ENCODE measurements at places on chromosomes 11 and 22.

DNA sequence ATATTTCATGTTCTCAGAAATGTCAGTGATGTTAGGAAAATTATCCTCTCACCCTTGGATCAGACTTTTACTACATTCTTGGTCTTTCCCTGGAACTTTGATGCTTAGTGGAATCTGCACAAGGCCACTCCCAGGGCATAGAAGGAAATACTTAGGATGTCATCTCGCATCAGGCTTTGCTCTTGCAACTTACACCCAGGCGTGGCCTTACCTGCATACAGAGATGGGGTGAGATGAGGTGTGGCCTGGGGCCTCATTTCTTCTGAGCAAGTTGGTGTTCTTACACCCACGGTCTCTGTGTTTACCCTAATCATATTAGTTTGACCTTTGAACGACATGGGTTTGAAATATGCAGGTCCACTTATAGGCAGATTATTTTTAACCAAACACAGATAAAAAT lies 19.0 kb upstream of the OR52K2 start:
- no peak for DNase-seq

- no peak for DNase-seq
These were observed 80.1 kb downstream of the ADAMTS15 start for GRCh38 chr11:130528298-130529261.

DNA sequence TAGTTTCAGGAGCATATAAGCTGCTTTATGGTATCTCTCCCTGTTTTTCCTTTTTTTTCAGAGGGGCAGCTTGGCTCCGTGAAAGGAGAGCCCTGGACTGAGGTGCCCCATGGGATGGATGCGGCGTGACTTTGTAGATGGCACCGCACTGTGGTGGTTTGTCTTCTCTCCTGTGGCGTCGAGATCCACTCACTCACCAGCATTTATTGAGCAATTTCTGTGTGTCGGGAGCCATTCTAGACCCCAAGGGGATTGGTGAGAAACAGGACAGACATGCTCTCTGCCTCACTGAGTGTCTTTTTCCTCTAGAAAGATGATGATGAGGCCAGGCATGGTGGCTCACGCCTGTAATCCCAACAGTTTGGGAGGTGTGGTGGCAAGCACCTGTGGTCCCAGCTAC lies 55.9 kb upstream of the PHF21B start:
- no peak for DNase-seq

DNA sequence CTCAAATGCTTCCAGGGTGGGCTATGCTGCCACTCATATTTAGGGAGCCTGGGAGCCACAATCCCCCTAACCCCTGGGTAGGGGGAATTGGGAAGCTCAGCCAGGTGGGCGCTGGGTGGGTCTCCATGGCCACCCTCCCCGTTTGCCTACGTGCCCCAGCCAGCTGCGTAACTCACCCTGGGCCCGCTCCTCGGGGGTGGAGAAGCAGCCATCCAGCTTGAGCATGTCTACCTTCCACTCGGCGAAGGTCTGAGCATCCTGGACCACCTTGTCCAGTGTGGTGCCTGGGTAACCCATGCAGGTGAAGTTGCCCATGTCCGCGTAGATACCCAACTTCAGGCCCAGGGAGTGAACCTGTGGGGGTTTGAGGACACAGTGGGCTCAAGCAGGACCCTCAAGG lies 3.7 kb downstream of the NAGA start:
- DNase-seq = no peak

- DNase-seq = no peak
These were observed 1371.2 kb downstream of the BRD1 start for GRCh38 chr22:48456449-48456848.

DNA sequence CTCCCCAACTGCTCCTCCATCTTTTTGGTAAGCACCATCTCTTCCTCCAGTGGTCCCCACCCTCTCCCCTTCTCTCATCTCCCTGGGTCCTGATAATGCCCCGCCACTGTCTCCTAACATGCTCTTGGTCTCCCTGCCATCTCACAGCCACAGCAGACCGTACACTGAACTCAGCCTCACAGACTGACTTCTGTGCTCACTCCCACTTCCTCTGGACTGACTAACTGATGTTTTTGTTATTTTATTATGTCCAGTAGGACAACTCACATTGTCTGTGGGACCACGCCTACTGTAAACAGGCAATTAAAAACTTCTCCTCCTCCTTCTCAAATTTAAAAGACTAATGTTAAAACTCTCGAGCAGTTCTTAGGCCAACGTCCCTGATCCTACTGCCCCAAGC lies 2.6 kb upstream of the GNAZ start:
- DNase-seq = no peak

DNA sequence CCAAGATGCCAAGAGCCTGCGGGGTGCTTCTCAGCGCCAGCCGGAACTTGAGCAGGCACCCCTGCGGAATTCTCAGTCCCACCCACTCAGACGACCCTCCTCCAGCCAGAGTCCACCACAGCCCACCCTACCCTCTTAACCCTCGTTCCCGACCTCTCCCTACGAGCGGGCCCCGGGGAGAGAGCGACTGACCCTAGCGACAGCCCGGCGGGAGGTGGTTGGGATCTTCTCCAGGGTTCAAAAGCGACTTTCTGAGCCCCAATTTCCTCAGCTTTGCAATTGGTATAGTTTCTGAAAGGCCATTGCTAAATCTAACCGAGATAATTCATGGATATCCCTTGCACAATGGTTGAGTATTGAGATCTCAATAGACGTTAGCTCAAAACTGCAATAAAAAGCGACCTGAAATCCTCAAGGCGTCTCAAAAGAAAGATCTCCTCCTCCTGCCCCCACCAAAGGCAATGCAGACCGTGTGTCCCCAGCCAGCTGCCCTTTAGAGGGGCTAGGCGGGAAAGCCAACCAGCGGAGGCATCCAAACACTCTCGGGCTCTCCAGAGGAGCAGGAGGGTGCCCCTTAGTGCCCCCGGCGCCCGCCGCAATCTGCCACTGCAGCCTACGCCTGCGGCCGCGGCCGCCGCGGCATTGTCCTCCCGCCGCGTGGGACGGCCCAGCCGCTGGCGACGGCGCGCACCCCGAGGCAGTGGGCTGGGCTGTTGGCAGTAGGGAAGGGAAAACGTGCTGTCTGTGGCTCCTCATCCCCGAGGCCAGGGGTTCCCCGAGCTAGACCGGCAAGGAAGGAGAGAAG lies 1.5 kb upstream of the SLC6A5 start:
- no peak for DNase-seq

DNA sequence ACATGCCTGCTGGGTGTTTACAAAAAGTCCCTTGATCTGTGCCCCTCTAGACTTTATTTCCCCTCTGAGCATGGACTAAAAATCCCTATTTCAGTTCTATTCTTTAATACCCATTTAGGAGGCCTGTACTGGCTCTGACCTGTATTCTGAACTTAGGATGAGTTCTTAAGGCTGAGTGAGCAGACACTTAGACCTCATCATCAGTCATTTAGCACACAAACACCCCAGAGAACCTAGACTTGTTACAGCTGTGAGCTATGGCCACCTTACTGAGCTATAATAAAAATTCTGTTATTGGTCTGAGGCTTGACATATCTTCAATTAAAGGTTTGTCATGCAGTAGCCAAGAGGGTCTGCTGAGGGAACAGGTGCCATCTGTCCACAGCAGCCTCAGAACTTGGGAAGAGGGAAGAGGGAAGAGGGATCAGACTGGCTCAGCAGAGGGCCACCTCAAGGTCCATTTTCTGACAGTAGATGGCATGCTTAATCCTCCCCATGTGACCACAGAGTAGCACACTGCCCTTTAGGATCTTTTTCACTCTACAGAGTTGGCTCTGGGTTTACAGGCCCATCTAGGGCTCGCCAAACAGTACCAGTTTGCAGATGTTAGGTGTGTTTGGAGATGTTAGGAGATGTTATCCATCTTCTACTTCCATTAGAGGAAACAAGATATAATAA lies 30.2 kb upstream of the RRM1 start:
- DNase-seq = no peak

DNA sequence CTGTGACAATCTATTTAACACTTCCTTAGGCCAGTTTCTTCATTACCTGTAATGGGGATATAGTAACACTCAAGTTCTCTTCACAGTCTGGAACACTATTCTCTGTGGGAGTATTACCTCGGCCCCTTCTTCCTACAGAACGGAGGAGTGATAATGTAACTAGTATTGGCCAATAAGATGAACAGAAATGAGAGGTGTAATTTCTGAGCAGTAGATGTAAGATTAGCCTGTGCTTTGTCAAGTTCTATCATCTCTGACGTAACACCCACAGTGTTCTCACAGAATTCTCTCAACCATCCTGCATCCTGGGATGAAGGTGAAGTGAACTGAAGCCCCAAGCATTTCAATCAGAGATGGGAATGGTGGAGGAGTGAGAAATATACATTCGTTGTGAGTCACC lies 65.2 kb upstream of the TOP3B start:
- no peak for DNase-seq

GRCh38 chr22:23534851-23535717 lies 45.0 kb downstream of the IGLL1 start:
- DNase-seq = no peak

DNA sequence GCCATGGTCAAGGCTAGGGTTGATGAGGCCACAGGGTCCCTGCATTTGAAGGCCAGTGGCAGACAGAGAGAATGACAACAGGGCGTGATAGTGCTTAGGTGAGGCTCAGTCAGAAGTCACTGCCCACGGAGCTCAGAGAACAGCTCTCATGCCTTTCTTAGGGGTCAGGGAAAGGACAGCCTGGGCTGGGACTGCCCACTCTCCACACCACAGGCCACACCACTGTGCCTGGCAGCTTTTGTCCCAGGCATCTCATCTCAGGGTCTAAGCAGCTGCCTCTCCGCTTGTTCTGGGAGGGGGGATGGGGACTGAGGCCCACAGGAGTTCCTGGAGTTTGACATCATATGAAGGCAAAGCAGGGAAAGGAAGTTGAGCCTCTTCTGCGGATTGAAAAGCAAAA lies 150.2 kb upstream of the B3GAT1 start:
- no peak for DNase-seq

- DNase-seq = no peak
These were observed 5.1 kb downstream of the SHISAL1 start for GRCh38 chr22:44307509-44308169.

GRCh38 chr11:111819161-111819828 lies 52.1 kb downstream of the ALG9 start:
- no peak for DNase-seq

- no peak for DNase-seq
These were observed 61.7 kb downstream of the DDI1 start for GRCh38 chr11:104098132-104098531.

GRCh38 chr11:69401715-69402114 lies 79.7 kb upstream of the LINC01488 start:
- no peak for DNase-seq

DNA sequence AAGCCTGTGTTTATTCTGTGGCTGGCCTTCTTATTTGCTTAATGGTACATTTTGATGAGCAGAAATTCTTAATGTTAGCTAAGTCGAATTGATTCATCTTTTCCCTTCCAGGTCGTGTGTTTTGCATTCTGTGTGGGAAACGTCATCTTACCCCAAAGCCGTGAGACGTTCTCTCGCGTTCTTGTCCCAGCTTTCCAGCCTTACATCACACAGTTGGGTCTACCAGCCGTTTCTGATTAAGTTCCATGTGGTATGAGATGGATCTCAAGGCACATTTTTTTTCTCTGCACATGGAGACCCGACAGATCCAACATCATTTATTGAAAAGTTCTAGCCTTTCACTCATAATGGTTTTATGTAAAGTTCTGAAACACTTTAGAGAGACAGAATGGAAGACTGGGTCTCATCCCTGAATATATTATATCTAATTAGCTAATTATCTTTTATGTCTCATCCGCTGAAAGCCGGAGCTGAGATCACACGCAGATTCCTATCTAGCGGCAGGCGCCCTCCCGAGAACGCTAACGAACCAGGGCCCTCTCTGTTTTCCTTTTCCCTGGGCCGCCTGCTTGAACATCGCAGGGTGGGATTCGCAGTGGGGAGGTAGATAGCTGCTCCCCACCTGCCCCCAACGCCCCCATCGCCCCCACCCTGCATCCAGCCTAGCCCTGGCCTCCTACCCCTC lies 1162.2 kb downstream of the BRD1 start:
- DNase-seq = no peak

- DNase-seq = no peak
These were observed 202.1 kb downstream of the ADAMTS15 start for GRCh38 chr11:130650456-130651030.

GRCh38 chr11:131488238-131488637 lies 117.8 kb downstream of the NTM start:
- DNase-seq = no peak

DNA sequence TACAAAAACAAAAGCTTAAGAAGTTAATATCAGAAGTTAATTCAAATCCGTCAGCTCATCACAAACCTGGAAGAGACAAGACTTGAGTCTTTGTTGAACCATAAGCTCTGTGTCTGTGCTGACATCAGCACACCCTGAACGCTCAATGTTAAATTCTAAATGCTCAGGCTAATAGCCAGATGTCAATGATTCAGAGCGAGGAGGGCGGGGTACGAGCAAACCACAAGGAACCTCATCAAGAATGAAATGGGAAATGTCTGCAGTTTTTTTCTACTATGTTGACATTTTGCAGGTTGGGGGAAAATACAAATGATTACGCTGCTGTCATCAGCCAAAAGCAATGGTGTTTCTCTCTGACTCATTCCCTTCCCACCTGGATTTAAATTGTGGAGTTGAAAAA lies 1057.2 kb downstream of the NTM start:
- DNase-seq = no peak

DNA sequence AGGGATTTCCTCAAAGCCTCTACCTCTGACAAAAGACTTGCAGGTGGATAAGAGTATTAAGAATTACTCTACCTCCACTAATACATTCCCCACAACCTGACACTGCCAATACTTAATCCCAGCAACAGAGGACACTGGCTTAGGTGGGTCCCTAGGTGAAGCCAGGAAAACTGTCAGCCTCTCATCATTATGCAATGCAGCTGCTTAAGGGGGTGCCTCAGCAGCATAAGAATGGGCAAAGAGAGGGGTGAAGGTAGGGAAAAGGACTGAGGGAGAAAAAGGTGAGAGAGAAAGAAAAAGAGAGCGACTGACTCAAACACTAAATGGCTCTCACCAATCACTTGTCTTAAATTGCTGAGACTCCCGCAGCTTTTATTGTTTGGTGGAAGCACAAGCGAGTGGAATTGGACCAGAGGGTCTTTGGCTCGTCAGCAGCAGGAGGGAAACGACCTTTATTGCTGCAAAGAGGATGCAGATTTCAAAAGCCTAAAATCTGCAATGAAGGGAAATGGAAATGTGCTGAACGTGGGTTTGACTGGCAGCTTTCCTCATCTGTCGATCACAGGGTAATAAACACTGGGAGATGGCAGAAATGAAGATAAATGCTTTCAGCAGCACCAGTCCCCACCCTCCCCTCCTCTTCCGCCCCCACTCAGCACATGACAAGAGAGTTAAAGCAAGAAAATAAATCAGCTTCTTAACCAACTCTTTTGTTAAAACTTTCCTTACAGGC lies 64.9 kb upstream of the CHRM4 start:
- no peak for DNase-seq

- DNase-seq = peak; percentile 61
These were observed at the start of gene NPAS4 for GRCh38 chr11:66420671-66421476. TSS of gene NPAS4 (plus strand) at chr11:66421035. CDS start at chr11:66421180, 145 bp downstream.

DNA sequence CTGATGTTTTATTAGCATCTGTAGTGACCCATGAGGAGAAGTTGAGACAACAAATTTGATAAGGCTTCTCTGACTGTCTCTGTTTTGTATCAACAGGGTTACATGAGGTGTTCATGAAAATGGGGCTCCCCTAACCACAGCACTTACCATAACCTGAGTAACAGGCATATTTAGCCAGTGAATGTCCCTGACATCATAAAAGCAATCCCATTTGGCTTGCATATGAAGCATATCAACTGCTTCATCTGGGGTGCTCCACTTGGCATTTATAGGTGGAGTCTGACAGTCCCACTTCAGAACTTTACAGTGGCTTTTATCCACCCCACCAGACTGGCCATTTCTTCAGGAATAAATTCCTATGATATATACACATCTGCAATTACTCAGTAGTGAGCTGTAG lies 257.6 kb downstream of the LUZP2 start:
- DNase-seq = no peak

All from NCI-H1436 (cell line).